CD4-positive, alpha-beta T cell treated with Interleukin-12 subunit alpha and Interleukin-12 subunit beta, for 1 hour (primary cell): ENCODE measurements at places on chromosomes 7 and 10.

GRCh38 chr7:154676422-154677073 lies 326.4 kb downstream of the PAXIP1 start:
- no peak for DNase-seq

GRCh38 chr10:103660364-103661197 lies 167.1 kb downstream of the NEURL1 start:
- DNase-seq: no peak

GRCh38 chr10:81831060-81831459 lies 43.9 kb upstream of the NRG3 start:
- no peak for DNase-seq

DNA sequence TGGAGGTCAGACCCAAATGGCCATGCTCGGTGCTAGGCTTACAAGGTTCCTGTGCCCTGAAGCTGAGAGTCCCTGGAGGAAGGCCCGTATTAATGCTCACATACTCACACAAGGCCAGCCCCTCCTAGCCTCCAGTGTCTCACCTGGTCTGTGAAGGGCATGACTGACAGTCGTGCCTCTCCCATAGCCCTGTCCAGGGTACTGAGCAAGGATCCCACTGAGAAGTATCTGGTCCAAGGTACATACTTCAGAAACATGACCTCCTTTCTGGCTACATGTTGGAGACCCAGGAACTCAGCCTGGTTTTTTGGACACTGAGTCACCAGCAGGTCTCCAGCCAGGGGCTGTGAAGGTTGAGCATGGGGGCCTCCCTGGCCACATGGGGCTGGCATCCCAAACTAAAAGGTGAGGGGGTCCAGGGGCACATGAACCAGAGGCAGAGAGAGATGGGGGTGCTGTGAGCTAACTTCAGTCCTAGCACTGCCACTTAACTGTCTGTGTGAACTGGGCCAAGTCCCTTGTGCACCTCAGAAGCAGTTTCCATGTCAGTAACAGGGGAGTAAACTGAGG lies 17.6 kb upstream of the RASGEF1A start:
- no peak for DNase-seq

- no peak for DNase-seq
These were observed 595.5 kb downstream of the LRMDA start for GRCh38 chr10:76026905-76027304.

- DNase-seq: no peak
These were observed 28.0 kb downstream of the GUSB start for GRCh38 chr7:65953890-65954450.

DNA sequence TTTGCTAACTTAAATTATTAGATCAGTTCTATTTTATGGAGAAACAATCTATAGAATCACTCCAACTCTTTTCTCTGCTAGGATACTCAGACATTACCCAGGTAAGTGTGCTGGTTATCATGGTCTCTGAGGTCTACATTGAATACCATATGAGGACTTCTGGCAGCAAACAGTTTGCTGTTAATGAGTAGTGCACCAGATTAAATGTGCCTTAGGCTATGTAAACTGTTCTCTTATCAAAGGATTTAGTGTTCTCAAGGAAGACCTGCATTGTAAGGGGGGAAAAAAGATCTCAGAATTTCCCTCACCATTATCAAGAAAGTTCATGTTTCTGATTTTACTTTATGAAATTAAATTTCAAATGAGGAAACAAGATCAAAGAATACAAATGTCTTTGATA lies 107.5 kb downstream of the ITGB8 start:
- DNase-seq: no peak

GRCh38 chr10:95282107-95282506 lies 8.7 kb downstream of the PDLIM1 start:
- DNase-seq: no peak

- no peak for DNase-seq
These were observed 4.4 kb upstream of the ABHD11 start for GRCh38 chr7:73742753-73743641.

- no peak for DNase-seq
These were observed 18.8 kb downstream of the CELF2 start for GRCh38 chr10:11036424-11037011.

DNA sequence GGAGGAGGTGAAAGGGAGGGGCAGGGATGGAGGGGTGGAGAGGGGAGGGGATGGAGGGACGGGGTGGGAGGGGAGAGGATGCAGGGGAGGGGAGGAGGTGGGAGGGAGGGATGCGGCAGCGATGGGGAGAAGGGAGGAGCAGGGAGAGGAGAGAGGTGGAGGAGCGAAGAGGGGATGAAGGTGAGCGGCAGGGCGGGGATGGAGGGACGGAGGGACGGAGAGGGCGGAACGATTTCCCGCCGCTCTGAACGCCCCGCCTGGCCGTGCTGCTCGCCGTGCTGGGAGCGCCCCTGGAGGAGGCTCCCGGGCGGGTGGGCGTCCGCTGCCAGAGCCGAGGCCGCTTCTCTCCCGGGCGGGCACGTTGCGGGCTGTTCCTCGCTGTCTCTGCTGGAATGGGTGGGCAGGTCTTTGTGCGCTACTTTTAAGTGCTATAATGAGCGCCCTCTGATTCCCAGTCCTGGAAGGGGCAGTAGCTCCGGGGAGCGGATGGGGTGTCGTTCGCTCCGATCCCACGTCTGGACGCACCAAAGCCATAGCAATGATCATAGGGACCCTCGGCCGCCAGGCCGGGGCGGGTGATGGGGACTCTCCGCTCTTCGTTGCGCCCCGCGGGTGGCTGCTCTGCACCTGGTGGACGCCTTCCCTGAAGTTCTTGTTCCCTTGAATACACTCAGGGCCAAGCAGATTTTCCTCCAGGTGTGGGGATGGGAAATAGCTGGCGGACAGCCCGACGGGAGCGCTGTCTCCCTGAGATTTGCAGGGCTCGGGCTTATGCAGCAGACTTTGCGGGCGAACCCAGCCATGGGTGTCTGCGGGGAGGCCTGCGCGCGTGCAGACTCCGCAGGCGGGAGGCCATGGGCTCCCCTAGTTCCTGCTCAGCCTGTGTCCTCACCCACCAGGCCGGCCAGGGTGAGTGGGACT lies 81.1 kb upstream of the CPXM2 start:
- no peak for DNase-seq

DNA sequence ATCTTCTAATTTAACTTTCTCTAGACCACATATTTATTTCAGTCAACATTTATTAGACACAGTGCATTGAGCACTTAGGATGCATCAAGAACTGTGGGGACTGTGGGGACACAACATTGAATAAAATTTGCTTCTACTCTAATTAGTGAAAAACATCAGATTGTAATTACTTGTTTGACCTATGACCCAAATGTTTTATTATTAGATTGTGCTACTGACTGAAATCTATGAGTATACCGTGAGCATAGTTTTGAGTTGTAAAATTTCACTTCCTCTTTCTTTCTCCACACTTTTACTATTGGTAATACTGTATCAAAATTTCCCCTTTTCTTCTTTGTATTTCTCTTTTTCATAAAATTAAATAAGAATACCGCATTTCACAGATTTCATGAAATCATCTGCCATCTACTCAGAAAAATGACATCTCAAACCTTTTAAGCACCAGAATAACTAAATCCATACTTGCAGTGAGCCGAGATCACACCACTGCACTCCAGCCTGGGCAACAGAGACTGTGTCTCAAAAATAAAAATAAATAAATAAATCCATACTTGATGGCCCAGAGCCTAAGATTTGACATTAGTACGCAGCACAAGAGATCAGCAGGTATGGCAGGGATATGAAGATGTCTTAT lies 25.4 kb upstream of the INPP5F start:
- DNase-seq: no peak

GRCh38 chr7:43278088-43278644 lies 165.7 kb downstream of the HECW1 start:
- DNase-seq: no peak

DNA sequence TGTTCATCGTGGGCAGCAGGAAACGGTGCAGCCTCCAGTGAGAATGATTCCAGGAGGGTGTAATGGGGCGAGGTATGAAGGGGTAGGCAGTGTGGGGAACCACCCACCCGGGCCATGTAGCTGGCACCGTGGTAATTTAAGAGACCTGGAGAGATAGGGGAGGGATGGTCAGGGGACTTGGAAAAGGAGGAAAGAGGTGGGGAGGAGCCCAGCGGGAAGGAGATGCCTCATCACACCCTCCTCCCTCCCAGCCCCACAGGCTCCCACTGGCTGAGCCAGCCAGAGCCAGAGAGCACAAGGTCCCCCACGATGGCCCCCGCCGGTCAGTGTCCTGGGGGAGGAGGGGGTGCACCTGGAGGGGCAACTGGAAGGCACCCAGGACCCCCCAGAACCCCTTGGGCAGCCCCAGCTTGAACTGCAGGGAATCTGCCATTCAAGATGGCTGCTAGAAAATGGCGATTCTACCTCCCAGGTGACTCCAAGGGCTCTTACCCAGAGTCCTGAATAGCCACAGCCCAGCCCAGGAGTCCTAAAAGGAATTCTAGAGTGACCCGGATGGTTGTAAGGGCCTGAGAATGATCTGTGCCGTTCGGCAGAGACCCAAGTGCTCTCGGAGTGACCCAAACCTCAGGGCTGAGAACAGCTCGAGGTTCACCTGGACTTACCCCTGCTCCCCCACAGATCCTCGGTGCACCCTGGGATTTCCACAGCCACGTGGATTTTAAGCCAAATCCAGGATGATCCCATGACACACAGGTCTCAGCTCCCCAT lies 28.8 kb downstream of the CALML3 start:
- DNase-seq: no peak

DNA sequence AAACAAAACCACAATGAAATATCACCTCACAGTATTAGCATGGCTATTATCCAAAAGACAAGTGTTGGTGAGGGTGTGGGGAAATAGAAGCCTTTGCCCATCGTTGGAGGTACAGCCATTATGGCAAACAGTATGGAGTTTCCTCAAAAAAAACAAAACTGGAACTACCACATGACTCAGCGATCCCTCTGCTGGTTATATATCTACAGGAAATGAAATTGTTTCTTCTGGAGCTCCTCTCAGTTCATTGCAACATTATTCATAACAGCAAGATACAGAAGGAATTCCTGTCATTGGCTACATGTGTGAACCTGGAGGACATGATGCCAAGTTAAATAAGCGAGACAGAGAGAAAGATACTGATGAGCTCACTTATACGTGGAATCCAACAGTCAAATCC lies 2.4 kb upstream of the UBE3C start:
- DNase-seq: no peak

DNA sequence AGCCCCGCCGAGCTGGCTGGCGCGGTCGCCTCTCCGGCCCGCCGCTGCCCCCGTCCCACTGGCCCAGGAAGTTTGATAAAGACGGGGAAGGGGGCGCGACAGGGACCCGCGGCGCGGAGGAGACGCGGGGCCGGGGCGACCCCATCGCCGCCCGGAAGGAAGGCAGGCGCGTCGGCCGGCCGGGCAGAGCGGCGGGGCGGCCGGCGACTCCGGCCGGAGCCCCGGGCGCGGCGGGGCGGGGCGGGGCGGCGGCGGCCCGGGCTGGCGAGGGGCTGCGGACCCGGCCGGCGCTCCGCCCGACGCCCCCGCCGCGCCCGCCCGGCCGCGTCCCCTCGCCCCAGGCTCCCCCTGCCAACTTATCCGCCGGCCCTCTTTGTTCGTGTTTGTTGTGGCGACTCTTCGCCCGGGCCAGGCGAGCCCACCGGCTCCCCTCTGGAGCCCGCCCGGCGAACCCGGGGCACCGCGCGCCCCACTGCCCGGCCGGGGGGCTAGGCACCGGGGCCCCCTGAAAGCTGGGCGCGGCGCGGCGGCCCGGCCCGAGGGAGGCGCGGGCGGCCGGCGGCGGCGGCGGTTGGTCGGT lies 571 bp downstream of the KDM7A start:
- no peak for DNase-seq

- DNase-seq: no peak
These were observed 33.6 kb downstream of the BUB3 start for GRCh38 chr10:123187781-123188180.

GRCh38 chr10:78894089-78894840 lies 174.5 kb upstream of the ZMIZ1 start:
- DNase-seq: no peak

- no peak for DNase-seq
These were observed 187.7 kb upstream of the SH2B2 start for GRCh38 chr7:102098986-102099385.

DNA sequence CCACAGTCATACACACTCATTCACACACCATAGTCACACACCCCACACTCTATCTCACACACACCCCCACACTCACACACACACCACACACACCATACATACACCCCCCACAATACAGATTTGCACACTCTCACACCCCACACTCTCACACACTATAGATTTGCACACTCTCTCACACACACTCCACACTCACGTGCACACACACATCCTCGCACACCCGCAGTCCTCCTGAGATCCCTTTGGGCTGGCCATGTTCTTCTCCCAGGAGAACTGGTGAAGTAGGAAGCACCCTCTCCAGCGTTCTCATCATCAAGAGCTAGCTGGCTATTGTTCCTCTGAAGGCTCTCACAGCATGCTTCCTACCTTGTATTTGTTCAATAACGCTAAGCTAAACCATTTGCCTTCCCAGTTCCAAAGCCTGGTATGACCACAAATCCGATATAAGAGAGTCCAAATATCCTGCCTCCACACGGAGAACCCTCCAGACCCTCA lies 86.2 kb downstream of the HECW1 start:
- DNase-seq: no peak

GRCh38 chr7:37531225-37531624 lies 82.6 kb upstream of the ELMO1 start:
- no peak for DNase-seq

DNA sequence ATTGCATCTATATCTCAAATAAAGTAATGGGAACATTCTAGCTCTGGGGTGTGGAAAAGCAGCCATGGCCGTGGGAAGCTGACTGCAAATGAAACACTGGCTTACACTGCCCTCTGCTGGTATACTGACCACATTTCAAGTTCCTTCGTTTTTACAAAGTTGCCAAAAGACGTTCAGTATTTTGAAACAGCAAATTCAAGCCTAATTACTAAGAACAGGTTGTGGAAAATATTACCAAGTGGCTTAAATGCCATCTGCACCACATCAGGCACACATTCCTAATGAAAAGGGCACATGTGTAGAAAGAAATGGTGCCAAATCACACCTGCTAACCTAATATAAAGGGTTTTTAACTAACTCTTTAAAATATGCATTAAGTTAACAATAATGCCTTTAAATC lies 83.9 kb downstream of the JAZF1 start:
- peak; percentile 61 for DNase-seq

- DNase-seq: no peak
These were observed 16.5 kb downstream of the CDC123 start for GRCh38 chr10:12212454-12212853.

DNA sequence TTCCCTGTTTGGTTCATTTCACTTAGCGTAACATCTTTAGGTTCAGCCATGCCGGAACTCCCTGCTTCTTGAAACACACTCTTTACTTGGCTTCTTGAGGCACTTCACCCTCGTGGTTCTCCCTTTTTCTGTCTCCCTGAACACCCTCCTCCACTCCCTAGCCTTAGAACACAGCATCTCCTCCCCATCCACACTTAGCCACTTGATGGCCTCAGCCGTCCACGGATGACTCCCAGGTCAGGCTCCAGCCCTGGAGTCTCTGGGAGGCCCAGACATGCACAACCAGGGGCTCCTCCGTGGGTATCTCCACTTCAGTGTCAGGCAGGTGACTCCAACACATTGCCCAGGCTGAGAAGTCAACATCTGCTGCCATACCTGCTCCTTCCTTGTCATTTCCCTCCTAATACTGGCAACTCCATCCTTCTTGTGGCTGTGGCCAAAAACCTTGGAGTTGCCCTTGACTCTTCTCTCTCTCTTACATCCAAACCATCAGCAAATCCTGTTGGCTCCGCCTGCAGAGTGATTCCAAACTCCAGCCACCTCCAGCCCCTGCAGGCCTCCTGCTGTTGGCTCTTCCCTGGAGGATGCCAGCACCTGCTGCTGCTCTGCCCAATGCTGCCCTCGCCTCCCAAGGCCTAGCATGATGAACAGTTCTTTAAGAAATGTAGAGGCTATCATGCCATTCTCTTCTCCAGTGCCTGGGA lies 8.4 kb upstream of the INMT start:
- DNase-seq: no peak
